ENCODE measurements at places on chromosomes 4 and X.

DNA sequence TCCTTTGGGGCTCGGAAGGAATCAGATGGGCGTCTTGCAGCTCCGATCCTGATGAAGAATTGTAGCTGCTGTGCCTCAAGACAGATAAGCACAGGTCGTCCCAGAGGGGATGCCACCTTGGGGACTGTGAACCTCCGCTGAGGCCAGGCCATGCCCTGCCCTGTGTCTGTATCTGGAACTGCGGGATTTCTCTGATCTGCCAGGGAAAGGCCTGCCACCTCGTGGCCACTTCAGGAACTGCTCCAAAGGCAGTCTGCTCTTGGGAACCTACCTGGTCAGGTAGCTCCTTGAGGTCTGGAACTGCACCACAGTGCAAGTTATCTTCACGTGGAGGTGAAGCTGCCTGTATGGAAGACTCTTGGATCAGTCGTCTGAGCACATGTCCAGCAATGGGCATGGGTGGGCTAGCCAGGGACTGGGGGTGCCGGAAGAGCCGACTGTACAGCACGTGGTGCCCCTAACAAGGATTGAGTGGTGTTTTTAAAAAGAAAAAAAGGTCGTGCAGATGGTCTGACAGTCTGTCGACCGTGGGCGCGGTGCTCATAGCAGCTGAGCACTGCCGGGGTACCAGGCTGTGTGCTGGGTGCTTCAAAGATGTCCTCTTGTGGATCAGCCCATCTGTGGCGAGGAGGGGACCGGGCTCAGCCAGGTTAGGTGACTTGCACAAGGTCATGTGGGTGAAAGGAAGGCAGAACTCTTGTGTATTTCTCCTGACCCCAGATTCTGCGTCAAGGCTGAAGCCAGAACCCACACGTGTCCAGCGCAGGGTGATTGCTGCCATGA, 3.1 kb upstream of the GRPEL1 start:
- DNase-seq, result peak; percentile 82

DNA sequence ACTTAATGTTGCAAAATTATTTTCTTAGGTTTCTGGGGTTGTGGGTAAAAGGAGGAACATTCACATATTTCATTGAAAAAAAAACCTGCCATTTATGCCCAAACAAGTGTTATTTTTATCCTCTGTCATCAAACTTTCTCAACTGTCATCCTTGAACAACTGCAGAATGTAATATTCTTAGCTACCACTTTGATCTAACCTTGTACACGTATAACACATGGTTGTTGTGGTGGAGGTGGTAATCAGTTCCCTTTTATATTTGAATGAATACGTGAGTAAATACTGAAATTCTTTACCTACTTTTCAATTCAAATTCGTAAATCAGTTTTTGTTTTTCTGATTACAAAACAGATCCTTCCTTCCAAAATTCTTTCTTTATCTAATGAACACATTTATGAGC, 3.8 kb upstream of the AMMECR1 start:
- no peak for DNase-seq

DNA sequence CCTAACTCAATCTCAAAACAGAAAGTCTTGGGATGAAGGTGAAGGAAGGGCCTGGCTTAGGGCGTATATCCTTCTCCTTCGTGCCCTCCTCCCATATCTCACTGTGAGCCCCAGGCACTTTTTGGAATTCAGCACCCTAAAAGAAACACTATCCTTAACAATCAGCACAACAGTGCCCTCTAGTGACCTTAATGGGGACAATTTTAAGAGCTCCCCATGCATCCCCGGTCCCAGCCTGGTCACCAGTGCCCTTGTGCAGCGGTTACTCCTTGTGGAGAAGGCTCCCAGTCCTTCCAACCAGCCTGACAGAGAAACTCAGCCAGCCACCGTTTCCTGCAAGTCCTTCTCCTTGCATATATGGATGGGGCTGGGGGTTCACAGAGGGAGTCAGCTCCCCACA, 4.2 kb downstream of the PAK3 start:
- peak; percentile 7 for DNase-seq

DNA sequence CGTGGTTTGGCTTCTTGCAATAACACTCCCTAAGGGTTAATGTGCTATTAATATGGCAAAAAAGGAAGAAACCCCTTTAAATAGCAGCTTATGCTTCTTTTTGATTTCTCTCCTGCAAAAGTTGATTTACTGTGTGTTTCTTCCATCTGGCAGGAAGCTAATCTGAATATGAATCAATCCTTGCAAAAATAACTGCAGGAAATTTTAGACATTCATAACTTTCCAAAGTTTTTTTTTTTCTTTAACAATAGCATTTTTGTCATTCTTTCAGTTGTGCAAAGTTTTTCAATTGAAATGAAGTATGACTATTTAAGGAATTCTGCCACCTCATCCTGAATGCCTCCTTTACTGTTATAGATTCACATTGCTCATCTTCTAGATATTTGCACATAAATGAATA, 115.6 kb downstream of the SPANXA1 start:
- no peak for DNase-seq

DNA sequence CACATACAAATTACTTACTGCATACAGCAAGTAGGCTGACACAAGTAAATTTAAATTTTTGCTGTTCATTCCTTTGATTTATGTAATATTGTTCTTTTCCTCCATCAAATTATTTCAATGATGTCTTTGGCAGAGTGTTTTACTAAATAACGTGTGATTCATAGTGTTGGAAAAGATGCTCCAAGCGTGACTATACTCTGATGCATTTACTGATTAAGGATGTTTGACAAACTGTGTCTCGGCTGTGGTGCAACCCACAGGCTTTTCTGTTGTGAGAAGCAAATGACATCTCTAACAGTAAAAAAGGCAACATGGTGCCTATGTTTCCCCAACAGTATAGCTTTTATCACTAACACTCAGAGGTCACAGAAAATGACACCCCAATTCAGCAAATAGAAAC, 540.9 kb downstream of the PPP4R3C start:
- no peak for DNase-seq
